ENCODE measurements at places on chromosomes 2 and 18.

DNA sequence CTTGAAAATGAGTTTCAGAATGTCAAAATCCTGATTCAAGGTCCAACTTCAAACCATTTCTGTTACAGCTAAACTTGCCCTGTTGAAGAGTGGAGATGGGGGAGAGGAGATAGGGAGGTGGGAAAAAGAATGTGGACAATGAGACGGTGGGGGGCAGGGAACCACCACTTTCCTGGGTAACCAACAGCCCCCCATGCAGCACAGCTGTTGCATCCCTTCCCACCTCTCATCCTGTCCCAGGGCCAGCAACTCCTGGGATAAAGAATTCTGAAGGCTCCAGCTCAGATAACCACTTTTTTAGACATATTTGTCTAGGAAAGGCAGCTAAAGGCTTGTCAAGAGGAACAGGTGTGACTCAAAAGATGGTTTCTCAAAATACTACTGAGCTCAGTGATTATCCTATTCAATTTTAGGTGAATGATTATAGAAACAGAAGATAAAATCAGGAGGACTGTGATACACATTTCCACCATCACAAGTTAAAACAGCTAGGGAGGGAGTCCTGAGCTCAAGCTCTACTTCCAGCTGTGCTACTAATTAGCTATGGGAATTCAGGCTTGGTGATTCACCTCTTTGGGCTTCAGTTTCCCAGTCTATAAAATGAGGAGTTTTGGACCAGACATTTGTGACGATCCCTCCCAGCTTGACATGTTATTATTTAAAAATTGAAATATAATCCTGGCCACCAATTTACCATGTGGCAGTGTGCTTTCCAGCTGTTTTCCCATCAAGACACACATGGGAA lies 36.3 kb downstream of the HDHD2 start:
- no peak for DNase-seq

DNA sequence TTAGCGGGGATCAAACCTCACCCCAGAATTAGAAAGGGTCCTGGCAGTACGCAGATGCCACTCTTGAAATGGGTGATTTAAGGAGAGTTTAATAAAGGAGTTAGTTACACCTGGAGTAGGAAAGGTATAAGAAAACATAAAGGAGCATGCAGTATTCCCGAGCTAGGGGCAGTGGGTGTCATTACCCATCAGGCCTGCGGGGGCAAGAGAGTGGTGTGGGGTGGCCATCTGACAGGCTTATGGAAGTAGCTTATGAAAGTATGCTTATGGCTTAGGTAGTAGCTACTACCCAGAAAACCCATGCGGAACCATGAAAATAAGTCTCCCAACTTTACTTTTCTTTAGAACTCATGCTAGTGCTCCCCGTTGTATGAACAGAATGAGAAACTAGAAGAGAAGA lies 568.9 kb upstream of the ACVR2A start:
- no peak for DNase-seq

GRCh38 chr2:227482638-227483340 lies 10.8 kb downstream of the AGFG1 start:
- no peak for DNase-seq

DNA sequence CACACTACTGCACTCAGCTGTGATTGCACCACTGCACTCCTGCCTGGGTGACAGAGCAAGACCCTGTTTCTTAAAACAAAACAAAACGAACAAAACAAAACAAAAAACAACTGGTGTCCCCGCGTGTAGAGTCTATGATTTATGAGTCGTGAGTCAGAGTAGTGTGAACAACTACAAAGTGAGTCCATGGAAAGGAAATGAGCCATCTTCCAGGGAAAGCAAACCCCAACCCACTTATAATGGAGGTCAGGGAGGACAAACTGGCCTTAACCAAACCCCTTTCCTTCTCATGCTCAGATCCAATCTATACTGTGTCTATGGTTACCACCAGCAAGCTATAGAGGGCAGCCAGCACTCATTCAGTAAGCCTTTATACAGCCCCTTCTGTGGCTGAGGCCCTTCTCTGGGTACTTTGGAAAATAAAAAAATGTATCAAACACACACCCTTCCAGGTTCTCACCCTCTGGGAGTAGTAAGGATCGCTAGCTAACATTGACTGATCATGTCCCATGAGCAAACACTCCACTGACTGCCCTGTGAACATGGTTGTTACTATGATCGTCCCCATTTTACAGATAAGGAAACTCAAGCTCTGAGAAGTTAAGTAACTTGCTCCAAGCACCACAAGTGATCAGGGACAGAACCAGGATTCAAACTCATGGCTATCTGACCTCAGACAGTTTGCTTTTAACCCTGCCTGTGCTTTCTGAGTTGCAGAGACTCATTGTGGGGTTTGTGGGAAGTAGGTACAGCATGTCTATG lies 24.7 kb upstream of the COLEC12 start:
- no peak for DNase-seq

- DNase-seq = no peak
Measured at GRCh38 chr2:151827564-151828142, 568 bp downstream of the ARL5A start.

DNA sequence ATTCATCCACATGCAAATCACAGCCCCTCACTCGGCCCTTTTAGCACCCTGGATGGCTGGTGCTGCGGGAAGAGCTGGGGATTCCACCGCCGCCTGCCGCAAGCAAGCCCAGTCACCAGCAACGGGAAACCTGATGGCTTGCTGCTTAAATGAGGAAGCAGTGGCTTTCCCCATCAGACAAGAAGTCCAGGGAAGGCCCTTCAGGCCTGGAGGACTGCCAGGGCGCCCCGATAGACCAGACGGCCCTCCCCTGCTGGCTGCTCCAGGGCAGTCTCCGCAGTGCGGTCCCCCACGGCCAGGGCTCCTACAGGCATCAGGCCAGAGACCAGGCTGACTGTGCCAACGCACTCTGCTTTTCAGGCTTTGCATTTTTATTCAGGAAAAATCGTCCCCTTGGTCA lies 439.1 kb downstream of the EIPR1 start:
- no peak for DNase-seq

GRCh38 chr2:134792186-134792585 lies 46.2 kb upstream of the ACMSD start:
- DNase-seq = no peak

DNA sequence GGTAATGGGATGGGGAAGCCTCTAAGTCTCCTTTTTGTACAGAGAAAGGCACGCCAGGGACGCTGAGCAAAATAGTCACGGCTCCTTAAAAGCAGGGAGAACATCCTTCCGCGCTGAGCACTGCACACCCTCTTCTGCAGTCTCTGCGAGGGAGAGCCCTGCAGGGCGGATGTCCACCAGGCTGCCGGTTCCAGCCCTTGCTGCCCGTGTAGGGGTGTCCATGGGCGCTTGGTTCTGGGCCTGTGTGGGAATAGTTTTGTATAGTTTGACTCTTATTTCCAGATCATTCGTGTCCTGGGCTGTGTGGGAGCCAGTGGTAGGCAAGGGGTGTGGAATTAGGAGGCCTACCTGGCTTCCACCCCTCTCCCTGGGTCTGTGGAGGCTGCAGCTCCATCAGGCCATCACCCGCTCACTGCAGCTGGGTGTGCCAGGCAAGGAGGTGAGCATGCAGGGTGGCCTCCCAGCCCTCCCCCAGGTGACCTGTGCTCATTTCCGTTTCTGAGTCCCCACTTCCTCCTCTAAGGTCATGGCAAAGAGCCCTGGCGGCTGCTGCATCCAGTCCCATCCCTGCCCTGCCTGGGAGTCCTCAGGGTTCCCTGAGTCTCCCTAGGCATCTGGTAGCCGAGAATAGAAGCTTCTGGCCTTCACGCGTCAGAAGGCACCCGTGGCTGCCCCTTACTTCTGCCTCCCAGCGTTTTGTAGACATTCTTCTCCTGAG lies 202.6 kb downstream of the LDLRAD4 start:
- DNase-seq = no peak

DNA sequence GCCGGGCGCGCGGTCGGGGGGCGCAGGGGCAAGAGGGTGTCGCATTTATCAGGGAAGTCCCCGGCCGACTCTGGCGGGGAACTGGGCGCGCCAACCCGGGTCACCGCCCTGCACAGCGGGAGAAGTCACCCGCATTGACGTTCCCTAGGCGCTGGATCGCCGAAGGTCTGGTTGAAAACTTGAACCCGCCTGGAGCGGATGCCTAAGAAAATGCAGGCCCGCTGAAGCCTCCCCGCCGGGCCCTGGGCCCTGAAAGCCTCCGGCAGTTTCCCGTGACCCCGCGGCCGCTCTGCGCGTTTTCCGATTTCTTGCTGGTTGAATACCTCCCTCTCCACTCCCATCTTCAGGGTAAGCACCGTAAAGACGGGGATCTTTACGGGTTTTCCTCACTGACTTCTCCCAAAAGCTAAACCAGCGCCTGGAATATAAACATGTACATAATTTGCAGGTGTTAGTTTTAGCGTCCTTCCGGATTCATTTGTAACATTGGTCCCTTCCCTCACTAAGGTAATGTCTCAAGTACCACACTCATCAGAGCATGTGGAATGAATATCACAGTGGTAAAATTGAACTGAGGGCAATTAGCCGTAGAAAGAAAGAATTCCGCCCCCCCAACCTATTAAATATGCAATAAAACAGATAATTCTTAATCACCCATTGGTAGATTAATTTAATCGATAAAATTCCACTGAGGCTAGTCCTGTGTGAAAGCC lies 675 bp upstream of the SPIRE1 start:
- DNase-seq = no peak

DNA sequence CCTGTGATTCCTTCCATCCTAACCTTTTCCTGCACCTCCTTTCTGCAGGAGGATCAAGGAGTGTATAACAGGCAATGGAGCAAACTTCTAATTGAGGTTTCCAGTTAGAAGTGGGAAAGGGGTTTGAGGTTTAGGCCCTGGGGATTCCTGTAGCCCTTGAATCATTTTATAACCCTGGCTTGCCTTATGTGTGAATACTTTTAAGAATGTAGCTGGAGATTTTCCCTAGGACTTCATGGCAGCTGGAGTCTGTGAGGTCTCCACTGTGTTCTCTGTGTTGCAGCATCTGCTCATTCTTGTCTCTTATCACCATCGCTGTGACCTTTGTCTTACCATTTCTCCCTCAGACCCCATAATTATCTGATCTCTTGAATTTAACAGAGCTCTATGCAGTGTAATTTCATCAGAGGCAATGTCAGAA lies 370.2 kb upstream of the SLC14A2 start:
- DNase-seq = no peak

DNA sequence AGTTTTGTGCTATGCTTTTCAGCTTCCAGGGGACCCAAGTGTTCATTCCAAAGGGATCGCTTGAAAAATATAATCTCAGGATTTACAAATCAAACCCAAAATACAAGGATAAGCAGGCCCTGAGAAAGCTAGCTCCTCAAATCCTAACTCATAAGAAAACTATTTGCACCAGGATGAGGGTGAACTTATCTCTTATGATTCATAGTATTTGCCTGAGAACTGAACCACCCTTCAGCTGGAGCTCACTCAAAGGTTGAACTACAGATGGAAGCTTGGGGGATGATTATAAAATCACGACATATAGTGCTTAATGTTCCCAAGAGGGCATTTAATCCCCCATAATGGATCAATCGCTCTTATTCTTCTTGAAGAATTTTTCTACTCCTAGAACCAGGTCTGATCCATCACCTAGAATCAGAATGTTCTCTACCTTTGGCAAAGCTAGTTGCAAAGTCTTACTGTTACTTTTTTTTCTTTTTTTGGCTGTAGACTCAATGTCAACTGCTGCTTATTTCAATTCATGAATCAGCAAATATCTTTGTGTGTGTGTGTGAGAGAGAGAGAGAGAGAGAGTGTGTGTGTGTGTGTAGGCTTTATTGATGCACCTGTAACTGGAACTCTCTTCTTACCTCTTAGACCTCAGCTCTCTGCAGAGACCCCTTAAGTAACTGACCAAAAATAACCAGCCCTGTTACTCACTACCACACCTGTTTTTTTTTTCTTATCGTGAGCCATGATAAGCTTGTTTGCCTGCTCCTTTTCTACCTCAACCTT lies 44.8 kb downstream of the ARL4C start:
- DNase-seq = no peak

- DNase-seq = no peak
Measured at GRCh38 chr2:86049529-86049928, 56.2 kb downstream of the POLR1A start.

DNA sequence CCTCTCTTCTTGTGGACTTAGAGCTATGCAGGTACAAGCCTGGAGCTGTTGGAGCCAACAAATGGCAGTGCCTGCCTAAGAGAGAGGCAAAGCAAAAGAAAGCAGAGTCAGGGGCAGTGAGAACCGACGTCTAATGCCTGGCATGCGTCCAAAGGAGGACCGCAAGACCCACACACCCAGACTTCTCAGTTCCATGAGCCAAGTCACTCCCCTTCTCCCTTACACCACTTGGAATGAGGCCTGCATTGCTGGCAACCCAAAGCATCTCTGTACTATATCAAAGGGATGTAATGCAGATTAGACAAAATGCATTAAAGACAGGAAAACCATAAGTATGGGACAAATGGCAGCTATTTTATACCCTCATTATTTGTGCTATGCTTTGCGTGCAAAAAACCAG lies 49.9 kb upstream of the RNU4ATAC start:
- DNase-seq = no peak

DNA sequence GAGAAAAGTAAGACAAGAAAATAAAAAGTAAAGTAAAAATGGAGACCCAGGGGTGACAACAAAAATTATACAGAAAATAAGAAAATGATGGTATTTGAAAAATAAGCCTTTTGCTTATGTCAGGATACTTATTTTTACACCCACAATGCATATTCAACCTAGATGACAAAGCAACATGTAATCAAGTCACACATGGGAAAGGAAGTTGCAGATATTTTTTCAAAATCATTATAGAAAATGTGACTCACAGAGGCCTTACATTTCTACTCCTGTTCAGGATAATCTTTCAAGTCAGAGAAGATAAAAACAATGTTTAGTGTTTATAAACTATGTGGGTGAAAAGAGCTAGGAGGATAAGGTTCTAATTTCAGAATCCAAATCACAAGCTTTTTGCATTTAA lies 275.3 kb upstream of the UBE2E3 start:
- no peak for DNase-seq

DNA sequence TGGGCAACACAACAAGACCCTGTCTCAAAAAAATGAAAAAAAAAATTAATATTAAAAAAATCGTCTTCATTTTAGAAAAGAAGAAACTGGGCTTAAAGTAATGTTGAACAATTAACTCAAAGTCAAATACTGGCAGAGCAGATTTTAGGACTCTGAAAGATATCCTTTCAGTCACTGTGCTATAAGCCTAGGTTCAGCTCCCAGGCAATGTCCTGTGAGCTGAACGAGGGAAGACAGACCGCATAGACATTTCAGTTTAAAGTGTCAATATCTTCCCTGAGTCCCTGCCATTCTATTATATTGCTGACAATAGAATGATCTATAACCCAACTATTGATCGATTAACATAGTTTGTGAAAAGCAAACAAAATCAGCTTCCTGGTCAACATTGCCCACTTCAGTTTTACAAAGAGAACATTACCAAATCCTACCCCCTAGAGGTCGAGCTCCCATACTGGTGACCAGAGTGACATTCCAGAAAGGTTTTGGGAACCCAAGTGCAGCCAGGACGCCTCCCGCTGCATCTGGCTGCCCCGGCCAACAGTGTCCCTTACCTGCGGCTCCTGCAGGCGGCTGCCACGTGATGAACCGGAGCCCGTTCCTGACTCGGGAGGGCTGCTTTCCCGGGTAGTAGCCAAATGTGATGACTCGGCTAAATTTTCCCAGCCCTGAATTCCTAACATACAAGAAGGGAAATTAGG lies 639 bp downstream of the MRO start:
- DNase-seq = no peak

- DNase-seq = no peak
Measured at GRCh38 chr2:239496700-239497099, 95.9 kb upstream of the HDAC4 start.

Data from stimulated activated CD4-positive, alpha-beta T cell treated with anti-CD3 and anti-CD28 coated beads, Interleukin-2, amount 100 ng/mL, for 4 hours (primary cell).